Mesothelial cell of epicardium (in vitro differentiated cells): ENCODE measurements at places on chromosomes 6 and 20. TPM values are rescaled to one million over a fixed set of nuclear protein-coding genes. Genes with fewer than 3 reads are reported as not detected.

DNA sequence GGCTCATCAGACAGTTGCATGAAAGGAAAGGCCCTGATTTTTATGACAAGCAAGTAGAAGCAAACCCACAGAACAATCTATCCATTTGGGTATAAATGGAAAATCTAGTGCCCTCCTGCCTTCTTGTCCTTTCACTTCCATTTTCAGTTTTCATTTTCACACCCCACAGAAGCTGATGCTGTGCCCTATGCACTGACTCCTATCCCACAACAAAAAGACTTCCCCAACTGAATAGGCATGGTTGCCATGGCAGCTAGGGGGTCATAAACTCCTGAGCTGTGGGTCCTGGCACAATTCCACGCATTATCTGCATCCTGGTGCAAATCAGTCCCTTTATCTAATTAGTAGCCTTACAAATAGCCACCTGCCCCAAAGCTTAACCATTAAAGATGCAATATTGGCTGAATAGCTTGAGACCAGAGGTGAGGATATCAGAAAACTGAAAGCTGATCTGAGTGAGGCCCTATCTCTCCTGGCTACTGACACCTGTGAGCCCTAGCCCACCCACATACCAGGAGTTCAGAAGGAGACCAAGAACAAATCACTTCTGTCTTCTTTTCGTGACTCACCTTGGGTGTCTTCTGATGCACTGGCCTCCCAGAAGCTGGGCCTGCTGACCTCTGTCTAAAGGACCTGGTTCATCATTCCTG, 34.9 kb upstream of the HEY2 start:
- no peak for DNase-seq

DNA sequence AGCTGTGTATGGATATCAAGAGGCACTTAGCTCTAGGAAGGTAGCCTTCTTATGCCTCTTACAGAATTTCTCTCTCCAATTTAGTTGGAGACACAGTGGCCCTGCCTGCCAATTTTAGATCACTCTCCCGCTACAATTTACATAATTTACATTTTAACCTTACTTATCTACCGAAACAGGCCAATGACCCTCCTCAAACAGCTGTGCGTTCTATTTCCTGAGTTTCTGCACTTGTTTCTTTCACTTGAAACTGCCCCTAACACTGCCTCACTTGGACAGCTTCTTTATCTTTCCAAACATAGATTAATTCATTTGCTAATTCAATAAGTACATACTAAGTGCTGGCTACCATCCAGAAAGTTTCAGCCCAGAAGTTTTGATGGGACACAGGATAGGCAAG, 52.9 kb upstream of the HDDC2 start:
- DNase-seq, result no peak

DNA sequence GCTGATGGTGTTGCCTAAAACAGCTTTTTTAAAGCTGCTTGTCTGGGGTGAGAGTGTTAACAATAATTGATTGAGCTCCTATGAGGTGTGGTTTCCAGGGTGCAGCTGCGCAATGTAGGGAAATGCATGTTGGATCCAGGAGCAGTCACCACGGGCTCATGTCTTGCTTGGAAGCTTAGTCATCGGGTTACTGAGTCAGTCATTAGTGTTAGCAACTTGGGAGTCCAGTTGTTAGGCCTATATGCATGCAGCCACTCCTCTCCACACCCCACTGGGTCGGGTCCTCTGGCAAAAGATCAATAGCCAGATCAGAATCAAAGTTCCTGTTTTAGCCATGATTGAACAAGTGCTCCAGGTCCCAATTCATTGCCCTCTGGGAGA, 271.7 kb upstream of the CHD6 start:
- no peak for DNase-seq

DNA sequence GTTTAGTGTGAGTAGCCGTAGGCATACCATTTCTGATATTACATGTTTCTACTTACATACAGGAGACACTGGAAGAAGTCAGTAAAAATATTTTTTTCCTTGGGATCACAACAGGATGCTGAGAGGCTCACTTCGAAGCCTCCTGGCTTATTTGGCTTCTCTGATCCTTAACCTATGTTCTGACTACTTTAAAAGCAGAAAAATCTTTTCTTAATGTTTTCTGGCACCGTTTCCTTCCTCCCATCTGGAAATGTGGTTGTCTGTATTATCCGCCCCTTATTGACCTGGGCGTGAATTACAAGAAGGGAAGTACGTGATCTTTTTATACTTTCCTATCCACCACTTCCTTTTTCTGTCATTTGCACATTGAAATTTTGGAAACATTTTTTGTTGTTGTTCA, 379.6 kb downstream of the COL12A1 start:
- no peak for DNase-seq

- DNase-seq, result no peak
Observed at GRCh38 chr20:47847884-47848485, 62.7 kb upstream of the SULF2 start.

GRCh38 chr6:79421707-79422484, 115.3 kb downstream of the LCA5 start:
- no peak for DNase-seq

- no peak for DNase-seq
Observed at GRCh38 chr20:41214202-41214601, 76.9 kb downstream of the PLCG1 start.

The FILIP1 gene
- total RNA-seq, result 9.7 to 11.3 TPM (median 10.4 TPM) in 3 replicates

The RHAG gene
- total RNA-seq, result not detected in 3 replicates

The SGK2 gene
- total RNA-seq, result 7.3 to 10.5 TPM (median 9.9 TPM) in 3 replicates
